ENCODE measurements at places on chromosomes 7 and 10.

GRCh38 chr7:3289996-3290395, 11.1 kb upstream of the SDK1 start:
- no peak for DNase-seq

- no peak for DNase-seq
These were observed 135.7 kb downstream of the PDE1C start for GRCh38 chr7:31934551-31934950.

GRCh38 chr7:124672011-124672410, 93.6 kb downstream of the GPR37 start:
- DNase-seq = no peak

- no peak for DNase-seq
These were observed 160.9 kb downstream of the LRRC4 start for GRCh38 chr7:127870231-127870907.

DNA sequence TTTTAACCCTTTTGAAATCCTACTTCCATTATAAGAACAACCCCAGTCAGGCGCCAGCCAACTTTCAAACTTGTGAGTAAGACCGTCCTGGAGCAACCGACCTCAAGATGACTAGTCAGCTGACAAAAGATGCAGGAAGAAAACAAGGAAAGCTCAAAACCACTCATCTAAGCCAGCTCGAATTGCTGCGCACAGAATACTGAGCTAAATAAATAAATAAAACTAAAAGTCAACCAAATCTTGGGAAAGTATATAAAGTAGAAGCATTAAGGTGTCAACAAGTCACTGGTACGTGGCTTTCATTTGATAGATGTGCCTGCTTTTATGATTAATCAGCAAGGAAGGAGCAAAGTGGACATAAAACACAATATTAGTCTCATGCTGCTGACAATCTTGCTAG, 1269.8 kb downstream of the XPNPEP1 start:
- no peak for DNase-seq

DNA sequence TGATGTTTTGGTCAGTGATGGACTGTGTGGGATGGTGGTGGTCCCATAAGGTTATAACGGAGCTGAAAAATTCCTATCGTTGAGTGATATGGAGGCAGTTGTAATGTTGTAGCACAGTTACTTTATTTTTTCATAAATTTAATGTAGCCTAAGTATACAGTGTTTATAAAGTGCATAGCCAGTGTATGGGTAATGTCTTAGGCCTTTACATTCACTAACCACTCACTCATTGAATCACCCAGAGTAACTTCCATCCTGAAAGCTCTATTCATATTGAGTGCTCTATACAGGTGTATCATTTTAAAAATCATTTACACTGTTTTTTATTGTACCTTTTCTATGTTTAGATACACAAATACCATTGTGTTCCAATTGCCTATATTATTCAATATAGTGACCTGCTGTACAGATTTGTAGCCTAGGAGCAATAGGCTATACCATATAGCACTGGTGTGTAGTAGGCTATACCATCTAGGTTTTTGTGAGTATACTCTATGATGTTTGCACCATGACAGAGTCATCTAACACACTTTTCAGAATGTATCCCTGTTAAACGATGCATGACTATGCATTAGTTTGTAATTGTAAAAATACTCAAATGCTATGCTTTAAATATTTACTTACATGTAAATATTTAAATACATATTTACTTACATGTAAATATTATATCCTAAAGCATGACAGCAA, 21.0 kb downstream of the PDCD4 start:
- no peak for DNase-seq

DNA sequence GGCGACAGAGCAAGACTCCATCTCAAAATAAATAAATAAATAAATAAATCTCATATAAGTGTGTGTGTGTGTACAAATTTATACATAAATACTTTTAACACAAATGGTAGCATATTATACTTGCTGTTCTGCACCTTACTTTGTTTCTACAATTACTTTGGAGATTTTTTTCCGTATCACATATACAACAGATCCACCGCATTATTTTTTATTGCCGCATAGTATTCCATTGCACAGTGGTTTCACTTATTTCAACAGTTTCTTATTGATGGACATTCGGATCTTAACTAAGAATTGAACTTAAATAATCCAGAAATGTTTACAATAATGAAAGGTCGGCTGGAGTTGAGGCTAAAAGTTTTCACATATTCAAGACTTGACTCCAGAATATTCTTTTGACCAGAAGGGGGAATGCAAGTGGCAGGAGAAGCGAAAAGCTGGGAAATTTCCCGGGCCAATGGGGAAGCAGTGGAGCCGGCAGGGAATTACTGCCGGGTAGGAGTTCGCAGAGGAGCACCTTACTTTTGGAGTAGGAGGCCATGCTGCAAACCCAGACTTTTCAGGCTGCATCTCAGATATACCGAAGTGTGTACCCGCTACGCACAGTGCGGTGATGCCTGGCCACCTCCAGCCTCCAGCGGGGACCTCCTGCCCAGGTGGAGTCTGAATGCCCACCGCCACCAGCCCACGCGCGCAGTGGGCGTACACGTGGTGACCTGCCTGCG, 415 bp upstream of the CNNM1 start:
- DNase-seq = no peak

DNA sequence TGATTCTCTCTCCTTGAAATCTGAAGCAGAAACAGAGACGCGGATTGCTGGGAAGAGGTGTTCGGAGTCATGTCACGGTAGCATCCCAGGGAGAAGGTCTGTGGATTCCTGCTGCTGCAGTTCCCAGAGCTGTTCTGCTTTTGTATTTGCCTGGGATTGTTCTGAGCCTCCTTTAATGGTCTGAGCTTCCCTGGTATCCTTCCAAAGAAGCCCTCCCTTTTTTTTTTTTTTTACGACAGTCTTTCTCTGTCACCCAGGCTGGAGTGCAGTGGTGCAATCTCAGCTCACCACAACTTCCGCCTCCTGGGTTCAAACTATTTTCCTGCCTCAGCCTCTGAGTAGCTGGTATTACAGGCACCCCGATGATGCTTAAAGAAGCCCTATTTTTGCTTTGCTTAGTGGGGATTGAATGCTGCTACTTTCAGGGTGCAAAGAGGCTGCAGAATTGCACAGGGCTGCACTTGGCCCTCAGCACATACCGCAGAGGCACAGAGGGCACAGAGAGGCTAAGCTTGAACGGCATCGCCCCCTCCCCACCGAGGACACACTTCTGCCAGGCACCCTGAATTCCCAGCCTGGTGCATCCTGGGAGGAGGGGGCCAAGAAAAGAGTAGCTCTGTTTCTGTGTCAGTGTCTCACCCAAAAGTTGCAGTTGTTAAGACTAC, 208.6 kb upstream of the GALNT17 start:
- DNase-seq = no peak

- no peak for DNase-seq
These were observed 622.4 kb downstream of the NRG3 start for GRCh38 chr10:82497439-82497838.

DNA sequence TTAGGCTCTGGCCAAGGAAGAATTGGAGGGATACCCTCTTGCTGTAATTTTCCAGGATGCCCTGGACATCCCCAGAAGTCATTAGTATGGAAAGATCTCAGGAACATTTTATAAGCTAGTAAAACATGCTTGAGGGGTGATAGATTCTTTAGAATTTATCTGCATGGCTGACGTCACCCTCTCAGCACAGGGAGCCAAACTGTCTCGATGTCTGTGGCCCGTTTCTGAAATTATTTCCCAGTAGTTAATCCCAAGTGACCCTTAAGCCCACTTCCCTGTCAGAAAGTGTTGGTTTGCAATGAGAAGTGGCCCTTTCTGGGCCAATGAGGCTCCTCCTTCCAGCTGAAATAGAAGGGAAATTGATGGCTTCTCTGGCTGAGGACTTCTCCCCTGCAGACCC, 184.5 kb upstream of the BMPER start:
- no peak for DNase-seq

DNA sequence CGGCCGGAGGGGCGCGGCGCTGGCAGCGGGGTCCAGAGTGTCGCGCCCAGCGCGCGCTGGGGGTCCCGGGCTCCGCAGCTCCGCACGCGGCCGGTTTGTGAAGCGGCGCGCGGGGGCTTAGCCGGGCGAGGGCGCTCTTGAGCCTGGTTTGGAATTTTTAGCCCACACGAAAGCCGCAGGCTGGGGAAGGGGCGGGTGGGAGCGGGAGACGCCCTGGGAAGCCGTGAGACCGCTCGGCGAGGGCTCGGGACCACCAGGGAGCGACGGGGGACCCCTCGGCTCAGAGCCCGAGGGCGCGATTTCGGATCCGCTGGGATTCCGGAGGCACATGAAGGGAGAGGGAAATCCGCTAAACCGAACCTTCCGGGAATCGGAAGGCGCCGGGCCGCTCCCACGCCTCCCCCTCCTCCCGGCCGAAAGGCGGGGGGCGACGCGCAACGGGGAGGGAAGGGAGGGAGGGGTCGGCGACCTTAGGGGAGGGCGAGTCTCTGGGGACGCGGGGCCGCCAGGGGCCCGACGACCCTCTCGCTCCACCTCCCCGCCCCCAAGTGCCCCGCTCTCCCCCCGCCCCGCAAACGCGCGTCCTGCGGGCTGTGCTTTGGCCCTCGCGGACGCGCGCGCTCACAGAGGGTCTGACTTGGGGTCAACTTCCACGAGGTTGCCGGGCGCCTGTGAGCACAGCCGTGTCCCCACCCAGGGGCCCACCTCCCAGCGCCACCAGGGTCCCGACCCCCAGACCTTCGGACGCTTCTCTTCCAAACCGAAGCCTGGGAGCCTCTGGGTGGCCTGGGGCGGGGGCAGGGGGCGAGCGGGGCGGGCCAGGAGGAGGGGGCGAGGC, 5.1 kb upstream of the ELFN1 start:
- DNase-seq = no peak

GRCh38 chr10:24390146-24390700, 181.3 kb downstream of the KIAA1217 start:
- no peak for DNase-seq

- DNase-seq = no peak
These were observed 17.7 kb downstream of the MDFIC start for GRCh38 chr7:114939484-114940097.

- DNase-seq = no peak
These were observed 104.5 kb downstream of the GALNT17 start for GRCh38 chr7:71236230-71237105.

- no peak for DNase-seq
These were observed 12.3 kb upstream of the TRDMT1 start for GRCh38 chr10:17213646-17214349.

DNA sequence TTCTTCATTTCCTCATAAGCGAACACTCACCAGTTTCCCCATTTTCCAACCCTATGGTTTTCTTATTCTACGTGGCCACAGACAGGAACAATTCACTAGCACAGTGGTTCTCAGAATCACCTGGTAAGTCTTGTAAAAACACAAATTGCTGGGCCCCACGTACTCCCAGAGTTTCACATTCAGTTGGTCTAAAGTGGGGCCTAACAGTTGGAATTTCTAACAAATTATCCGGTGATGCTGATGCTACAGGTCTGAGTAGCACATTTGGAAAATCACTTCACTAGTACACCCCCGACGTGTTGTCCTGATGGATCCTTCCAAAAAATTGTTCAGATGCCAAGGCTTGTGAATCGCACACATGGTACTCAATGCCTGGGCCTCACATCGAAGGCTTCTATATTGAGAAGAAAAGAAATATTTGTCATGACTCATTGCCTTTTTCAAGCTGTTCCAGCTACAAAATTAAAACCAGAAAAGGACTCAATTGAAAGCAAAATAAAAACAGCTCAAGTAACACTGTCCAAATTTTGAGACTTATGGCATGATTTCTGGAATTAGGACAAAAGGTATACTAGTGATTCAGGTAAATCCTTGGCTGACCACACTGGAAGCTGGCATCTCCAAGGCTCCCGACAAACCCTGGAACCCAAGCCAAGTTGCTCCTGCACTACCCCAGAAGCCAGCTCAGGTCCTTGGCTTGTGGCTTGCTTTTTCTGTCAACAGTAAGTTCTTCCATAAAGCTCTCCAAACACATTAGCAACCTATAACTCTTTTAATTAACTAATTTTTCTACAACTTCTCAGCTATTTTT, 12.9 kb upstream of the VIM start:
- DNase-seq = no peak

DNA sequence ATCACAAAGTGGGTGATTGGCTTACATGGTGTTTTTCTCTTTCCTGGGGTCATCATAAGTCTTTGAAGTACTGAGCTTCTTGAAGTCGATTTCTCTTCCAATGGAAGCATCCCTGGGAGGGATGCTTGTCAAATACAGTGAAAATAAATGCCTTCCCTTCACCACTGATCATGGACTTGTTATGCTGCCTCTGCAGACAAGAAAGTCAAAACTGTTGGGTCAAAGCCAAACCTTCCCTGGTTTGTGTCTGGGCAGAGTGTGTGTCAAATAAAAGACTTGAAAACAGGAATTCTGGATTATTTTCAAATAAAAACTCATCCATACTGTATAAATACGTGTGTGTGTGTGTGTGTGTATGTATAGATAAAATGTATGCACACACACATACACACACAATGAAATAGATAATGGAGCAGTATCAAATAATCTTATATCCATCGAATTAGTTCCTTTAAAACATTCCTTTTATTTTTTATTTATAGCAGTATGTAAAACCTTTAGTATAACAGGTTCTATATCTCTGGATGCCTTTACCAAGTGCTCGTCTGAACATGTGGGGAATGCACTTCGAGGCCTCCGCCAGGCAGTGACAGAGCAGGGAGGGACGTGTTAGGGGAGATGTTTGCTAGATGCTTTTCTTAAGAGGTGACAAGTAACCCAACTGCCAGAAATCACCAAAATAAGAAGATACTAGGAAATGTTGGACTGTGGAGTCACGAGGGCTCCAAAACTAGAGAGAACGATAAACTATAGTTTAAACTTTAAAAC, 27.2 kb upstream of the WNT16 start:
- no peak for DNase-seq

DNA sequence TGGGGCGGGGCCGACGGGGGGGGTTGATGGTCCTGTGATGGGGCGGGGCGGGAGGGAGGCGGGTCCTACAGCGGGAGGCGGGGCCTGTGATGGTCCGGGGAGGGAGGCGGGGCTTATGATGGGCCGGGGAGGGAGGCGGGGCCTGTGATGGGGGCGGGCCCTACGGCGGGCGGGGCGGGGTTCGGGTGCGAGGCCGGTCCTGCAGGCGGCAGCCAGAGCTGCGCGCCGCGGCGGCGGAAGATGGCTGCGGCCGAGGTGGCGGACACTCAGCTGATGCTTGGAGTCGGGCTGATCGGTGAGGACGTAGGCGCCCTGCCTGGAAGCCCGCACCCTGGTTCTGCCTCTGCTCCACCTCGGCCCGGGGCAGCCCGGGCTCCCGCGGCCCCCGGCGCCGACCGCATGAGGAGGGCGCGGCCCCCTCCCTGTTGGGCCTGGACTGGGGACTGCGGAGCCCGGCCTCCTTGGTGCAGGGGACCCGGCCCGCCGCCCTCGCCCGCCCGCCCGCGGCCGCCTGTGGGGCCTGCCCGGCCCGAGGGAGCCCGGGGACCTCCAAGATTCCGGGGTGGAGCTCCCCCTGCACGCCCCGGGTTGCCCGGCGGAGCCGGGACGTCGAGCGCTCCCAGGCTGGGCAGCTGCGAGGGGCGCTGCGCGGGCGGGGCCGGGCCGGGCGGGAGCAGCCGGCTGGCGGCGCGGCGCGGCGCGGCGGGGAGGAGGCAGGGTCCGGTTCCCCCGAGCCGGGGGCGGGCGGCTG, at the start of gene DENND10:
Gene DENND10 (plus strand): TSS at position 211 of the 751 bp plus-strand sequence. CDS start 30 bp downstream, at position 241.
- no peak for DNase-seq

DNA sequence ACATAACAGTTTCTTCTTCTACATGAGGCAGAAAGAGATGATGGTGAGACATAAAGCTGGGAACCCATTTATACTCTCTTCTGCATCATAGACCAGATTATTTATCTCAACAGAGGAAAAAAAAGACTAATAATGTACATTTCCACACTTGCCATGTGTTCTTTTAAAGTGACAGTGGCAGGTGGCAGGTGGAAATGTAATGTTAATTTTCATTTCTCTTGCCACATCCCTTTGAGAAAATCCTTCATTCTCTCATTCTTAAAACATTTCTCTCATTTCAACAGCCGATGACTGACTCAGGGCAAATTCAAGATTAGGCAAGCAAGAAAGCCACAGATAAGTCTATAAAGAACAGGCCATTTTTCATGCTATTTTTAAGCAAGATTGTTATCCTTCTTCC, 635.6 kb upstream of the SORCS1 start:
- no peak for DNase-seq

Measured in cortex of kidney (tissue), 1 donor.